ENCODE measurements at places on chromosomes 4 and X.

- no peak for DNase-seq
These were observed 6.2 kb upstream of the MOB1B start for GRCh38 chr4:70895811-70896491.

- no peak for DNase-seq
These were observed 62.3 kb upstream of the SHOX start for GRCh38 chrX:568311-568710.

DNA sequence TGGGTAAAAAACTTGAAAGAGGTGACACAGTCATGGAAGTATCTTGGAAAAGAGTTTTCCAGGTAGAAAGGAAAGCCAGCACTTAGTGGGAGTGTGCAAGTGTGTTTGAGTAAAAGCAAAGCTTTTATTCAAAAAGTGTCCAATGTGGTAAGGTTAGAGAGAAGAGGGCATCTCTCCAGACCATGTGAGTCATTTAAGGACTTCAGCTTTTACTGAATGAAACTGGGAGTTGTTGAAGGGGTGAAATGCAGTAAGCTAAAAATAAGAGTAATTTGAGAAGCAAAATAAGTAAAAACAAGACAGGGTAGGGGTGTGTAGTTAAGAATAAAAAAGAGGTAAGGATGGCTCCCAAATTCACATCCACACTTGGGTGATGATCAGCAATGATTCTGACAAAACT, 238.9 kb downstream of the SLC7A11 start:
- DNase-seq: no peak

DNA sequence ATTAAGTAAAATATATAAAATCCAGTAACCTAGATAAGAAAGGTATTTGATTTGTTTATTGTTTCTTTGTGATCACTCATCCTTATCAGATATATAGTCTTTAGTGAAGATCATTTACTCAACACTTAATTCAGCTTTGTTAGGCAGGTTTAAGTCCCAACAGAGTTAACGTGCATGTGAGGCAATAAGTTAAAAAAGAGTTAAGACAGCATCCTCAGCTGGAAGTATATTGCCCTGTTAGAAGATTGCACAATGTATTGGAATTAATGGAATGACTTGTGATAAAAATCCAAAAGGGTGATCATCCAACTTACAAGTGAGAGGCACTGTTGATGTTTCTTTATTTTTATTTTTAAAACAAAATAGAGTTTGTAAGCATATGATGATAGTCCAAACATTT, 1162.1 kb downstream of the RAPGEF2 start:
- no peak for DNase-seq

DNA sequence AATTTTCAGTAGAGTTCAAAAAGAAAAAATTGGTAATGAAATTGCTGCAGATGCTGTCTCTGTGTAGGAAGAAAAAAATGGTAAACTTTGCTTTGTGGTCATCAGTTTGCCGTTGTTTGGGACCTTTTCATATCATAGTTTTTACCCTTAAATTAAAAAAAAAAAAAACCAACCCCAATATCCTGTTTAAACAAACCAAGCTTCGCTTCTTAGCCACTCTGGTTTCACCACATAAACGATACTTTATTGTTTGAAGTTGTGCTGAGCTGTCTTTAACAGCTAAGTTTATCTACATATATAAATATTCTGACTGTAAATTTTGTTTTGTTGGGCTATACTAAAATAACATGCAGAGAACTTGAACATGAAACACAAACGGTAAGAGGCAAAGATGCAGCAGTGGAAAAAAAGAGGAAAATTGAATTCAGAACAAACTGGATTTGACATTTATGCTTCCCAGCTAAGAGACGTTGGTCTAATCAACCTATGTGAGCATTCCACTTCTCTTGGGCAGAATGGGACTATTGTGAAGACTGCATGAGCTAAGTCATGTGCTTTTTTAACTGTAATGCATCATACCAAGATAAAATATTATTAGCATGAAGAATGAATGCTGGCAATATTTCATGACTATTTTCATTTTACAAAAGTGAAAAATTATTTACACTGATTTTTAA, 15.7 kb upstream of the H2AZ1 start:
- no peak for DNase-seq

All from cortex of kidney (tissue), 1 donor.